Activated CD8-positive, alpha-beta memory T cell treated with anti-CD3 and anti-CD28 coated beads for 1 hour (primary cell): ENCODE measurements at places on chromosomes 4 and X.

DNA sequence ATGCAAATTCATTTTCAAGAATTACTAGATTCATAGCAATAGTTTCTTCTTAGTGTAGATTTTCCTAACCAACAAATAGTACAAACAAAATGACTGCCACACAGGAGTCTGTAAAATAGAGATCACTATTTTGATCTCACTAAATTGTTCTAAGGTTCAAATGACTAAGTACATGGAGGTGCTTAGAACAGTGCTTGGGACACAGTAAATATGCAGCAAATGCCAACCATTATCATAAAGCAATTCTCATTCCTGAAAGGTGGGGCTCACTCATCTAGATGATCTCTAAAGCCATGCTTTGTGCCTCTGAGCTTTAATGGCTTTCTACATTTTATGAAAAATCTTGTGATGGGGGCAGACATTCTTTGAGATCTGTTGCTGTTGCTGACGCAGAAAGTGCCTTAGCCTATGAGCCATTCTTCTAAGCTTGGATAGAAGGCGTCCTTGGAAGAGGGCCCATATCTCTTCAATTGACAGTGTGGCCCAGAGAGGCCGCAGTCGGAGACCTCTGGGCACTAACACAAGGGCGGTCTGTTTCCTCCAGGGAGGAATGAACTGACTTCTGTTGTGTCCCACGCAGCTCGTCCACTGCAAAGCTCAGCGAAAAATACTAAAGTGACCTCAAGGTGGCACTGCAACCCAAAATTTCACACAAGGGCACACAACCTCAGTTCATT, 23.5 kb downstream of the TLR10 start:
- DNase-seq = peak; percentile 40

- no peak for DNase-seq
These were observed 306.7 kb upstream of the GRID2 start for GRCh38 chr4:91997045-91997444.

DNA sequence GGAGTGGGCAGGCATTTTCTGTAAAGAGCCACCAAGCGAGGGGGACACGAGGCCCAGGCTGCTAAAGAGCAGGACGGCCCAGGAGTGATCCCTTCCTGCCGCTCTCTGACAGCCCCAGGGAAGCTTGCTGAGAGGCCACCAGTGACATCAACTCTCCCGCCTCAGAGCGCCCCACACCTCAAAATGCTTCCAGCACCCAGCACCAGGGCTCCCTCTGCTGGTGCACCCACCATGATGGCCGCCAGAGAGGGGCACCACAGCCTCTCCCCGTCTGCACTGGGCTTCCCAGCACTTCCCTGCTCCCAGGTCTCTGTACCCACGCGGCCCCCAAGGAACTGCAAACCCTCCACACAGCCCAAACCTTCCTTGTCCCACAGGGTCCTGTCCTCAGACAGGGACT, 40.4 kb downstream of the GAK start:
- DNase-seq = no peak

DNA sequence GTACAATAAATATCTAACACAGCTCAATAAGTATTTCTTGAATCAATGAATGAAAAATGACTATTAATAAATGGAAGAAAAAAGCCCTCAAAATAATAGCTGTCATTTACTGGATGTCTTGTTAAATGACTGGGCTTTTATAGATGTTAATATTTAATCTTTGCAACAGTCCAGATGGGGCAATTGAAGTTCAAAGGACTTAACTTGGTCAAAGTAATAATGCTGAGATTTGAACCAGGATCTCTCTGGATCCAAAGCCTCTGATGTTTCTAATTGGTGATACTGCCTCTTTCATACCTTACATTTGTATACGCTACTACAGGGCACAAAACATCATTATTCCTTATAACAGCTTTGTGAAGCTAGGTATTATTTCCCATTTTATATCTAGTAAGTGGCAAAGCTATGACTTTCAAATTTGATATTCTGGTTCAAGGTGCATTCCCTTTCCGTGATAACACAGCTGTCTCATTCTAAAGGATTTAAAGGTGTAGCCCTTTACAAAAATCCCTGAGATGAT, 72.6 kb downstream of the DCK start:
- no peak for DNase-seq

DNA sequence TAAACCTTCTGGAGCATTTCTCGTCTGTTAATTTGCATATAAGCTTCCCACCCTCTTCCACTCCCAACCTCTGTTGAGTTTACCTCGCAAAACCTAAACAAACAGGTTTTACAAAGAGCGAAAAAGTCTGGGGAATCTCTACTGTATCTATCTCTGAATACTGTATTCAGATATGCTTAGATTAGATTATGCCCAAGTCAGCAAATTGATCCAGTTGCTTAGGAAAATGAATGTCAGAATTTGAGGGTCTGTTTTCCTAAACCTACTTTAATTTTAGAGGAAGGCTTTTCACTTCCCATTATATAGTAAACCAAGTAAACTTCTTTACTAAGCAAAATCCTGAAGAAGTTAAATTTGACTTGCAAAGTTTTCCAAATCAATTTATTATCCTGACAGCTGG, 6.7 kb downstream of the CCNA2 start:
- no peak for DNase-seq

GRCh38 chr4:39047681-39048080, 14.4 kb upstream of the KLHL5 start:
- no peak for DNase-seq

- DNase-seq = no peak
These were observed 189.1 kb downstream of the PCDH18 start for GRCh38 chr4:137343221-137343620.

DNA sequence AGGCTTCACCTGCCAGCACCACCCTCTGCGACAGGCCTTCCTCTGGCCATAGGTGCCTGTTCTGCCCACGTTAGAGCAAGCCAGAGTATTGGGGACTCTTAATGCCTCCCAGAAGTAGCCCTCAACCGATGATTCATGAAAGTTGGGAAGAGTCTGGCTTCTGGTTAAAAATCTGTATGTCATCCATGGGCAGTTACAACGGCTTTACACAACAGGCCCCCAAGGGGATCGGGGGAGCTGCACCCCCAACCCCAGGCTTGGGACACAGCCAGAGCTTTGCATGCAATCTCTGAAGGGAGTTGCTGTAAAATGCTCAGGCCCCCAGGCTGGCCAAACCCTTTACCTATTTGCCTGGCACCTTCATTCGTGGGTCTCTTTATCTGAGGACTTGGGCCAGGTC, 5.4 kb upstream of the CYTL1 start:
- no peak for DNase-seq

GRCh38 chr4:62360156-62360545, 1160.0 kb downstream of the ADGRL3 start:
- DNase-seq = no peak

GRCh38 chrX:150455215-150455608, 92.1 kb downstream of the MAMLD1 start:
- DNase-seq = no peak

DNA sequence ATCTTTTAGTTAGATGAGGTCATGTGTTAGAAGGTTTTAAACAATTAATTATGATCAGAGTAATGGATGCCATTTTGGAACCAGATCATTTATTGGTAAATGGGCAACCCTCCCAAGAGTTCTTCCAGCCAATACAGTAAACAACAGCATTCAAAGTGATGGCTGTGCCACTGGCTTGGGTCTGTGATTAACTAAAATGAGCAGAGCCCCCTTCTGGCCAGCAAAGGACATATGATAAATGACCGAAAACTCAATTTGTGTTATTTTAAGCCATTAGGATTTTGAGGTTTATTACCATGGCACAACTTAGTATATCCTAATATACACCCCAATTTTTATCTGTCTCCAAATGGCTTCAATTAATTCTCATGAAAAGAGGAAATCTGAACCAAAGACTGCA, 90.8 kb upstream of the NPFFR2 start:
- no peak for DNase-seq

GRCh38 chr4:41359422-41359775, 102.7 kb downstream of the UCHL1 start:
- DNase-seq = no peak

- DNase-seq = no peak
These were observed 74.1 kb downstream of the DOCK11 start for GRCh38 chrX:118569676-118570075.

GRCh38 chrX:20517565-20517964, 250.9 kb upstream of the RPS6KA3 start:
- DNase-seq = no peak

DNA sequence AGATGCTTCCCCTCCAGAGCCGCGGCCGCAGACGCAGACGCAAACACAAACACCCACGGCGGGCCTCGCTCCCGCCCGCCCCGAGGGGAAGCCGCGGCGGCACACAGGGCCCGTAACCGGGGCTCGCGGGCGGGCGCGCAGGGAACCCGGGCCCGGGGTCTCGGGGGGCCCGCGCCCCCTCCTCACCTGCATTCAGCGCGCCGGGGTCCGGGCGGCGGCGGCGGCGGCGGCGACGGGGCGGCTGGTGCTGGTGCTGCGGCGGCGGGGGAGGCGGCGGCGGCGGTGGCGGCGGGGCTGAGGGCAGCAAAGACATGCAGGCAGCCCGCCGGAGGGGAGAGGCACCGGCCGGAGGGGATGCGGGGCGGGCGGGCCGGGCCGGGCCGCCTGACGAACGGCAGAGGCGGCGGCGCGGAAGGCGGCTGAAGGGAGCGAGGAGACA, 255 bp upstream of the CNOT6L start:
- no peak for DNase-seq

GRCh38 chr4:32462944-32463343, 1742.8 kb downstream of the PCDH7 start:
- no peak for DNase-seq

- no peak for DNase-seq
These were observed 3.6 kb downstream of the ADGRA3 start for GRCh38 chr4:22512306-22512705.

- DNase-seq = no peak
These were observed 12.4 kb downstream of the SH3KBP1 start for GRCh38 chrX:19875050-19875431.

DNA sequence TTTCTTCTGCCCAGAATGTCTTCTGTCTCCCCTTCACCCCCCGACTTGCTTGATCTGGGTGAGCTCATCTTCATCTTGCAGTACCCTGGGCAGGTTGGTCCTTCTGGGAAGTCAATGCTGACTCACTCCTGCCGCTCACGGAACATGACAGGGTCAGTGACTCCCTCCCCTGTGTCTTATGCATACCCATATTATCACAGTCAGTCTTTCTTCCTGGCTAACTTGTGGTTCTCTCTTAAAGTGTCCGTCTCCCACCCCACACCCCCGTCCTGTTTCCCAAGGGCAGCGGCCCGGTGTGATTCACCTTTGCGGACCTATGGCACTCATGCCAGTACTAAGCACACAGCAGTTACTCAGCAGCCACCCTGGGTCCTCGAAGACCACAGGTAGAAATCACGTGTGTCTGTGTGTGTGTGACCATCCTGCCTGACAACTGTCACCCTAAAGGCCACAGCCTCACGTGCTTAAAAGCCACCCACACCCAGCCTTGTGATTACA, 17.7 kb downstream of the IQSEC2 start:
- no peak for DNase-seq

GRCh38 chrX:110407910-110408545, 49.4 kb downstream of the RTL9 start:
- DNase-seq = peak; percentile 4

DNA sequence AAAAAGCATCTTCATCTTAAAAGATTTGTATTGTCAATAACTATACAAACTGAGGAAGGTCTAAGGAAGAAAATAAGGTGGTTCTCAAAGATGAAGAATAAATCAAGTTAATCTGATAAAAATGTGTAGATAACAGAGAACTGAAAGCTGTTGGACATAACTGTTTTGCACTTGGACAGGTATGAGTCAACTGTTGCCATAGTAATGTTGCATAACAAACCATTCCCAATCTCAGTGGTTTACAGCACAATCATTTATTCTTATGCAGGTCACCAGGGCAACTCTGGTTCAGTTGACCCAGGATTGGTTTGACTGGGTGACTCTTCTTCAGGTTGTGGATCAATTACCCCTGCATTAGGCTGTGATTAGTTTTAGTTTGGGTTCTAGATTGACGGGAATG, 2197.7 kb downstream of the ARAP2 start:
- no peak for DNase-seq

DNA sequence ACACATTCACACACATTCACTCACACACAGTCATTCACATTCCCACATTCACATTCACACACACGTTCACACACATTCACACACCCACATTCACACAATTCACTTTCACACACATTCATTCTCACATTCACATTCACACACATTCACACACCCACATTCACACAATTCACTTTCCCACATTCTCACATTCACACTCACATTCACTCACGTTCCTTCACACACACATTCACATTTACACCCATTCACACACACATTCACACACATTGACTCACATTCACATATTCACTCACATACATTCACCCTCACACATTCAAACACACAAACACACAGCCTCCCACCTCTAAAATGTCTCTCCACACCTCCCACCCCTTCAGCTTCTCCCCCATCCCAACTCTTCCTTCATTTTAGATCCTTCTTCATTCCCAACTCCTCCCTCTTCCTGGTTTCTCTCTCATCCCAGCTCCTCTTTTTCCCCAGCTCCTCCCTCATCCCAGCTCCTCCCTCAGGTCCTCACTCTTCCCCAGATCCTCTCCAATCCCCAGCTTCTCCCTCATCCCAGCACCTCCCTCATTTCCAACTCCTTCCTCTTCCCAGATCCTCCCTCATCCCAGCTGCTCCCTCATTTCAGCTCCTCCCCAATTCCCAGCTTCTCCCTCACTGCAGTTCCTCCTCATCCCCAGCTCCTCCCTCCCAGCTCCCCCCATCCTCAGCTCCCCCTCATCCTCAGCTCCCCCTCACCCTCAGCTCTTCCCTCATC, 111.0 kb downstream of the FAM53A start:
- DNase-seq = no peak

- DNase-seq = no peak
These were observed 35.1 kb downstream of the FBXO8 start for GRCh38 chr4:174248407-174248806.

DNA sequence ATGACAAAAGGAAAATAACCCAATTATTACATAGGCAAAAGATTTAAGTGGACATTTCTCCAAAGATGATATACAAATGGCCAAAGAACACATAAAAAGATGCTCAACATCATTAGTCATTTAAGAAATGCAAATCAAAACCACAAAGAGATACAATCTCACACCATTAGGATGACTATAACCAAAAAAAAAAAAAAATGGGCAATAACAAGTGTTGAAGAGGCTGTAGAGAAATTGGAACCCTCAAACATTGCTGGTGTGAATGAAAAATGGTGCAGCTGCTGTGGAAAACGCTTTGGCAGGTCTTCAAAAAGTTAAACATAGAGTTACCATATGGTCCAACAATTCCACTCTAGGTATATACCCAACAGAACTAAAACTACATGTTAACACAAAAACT, 5.6 kb upstream of the PRDX4 start:
- DNase-seq = no peak

DNA sequence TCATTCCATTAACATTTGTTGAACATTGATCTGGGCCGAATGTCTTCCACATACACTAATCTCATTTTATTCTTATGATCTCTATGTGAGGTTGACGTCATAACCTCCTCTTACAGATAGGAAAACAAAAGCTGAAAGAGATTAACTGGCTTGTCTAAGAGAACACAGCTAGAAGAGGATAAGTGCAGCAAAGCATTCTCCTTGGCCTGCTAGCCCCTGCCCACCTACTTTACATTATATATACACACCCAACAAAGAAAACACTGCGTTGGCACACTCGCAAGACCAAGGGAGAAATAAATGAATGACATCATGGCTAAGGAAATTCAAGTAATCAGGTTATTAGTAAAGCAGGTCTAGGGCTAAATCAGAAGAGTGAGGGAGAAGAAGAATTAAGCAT, 138.4 kb downstream of the PARM1 start:
- no peak for DNase-seq

- no peak for DNase-seq
These were observed 240.4 kb upstream of the PSAPL1 start for GRCh38 chr4:7675136-7675535.
